ENCODE measurements at places on chromosomes 3 and 15.
A peak's percentile ranks its signal among the peaks of the same experiment; 100 is the strongest.

GRCh38 chr3:10437995-10438901 is 67.1 kb downstream of the ATP2B2 start:
- DNase-seq, result no peak

- DNase-seq, result no peak
These were observed 79.8 kb downstream of the ABHD5 start for GRCh38 chr3:43770426-43771103.

- no peak for DNase-seq
These were observed 194.4 kb downstream of the ARRDC4 start for GRCh38 chr15:98154863-98155262.

DNA sequence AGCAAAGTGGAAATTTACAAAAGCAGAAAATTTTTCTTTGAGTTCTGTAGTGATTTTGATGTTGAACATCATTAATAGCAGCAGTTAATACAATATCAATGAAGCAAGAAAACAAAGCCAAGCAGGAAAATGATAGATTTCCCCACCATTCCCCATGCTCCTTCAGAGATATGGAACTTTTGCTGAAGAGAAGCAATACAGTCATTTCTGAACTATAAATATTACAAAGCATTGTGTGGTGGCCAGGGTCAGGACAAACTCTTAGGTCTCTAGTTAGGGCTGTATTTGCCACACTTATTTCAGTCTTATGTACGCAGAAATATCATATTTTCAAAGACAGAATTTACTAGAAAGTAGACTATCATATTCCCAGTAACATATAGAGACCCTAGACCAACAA is 88.8 kb upstream of the P3H2 start:
- DNase-seq, result no peak

GRCh38 chr3:171744158-171744741 is 66.0 kb downstream of the PLD1 start:
- no peak for DNase-seq

DNA sequence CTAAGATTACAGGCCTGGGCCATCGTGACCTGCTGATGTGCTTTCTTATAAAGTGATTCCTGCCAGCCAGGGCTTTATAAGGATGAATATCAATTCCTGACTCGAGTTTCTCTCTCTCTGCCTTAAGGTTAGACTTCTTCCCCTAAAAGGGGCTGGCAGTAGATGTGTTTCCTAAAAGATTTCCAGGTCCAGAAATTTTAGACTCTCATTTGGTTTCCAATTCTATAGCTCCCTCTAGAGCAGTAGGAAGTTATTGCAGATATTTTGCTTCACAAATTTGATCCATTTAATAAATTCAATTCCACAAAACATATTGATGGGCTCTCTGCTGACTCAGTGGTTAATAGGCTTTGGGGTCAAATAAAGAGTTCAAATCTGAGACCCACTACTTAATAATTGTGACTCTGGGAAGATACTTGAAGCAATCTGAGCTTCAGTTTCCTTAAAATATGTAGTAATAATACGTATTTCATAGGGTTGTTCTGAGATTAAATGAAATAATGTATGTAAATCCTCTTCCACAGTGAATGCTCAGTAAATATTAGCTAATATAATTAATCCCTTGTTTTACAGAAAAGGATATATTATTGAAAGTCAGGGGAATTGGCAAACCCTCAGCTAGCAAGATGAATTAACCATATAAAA is 2.1 kb downstream of the TRIM69 start:
- DNase-seq, result peak; percentile 53

DNA sequence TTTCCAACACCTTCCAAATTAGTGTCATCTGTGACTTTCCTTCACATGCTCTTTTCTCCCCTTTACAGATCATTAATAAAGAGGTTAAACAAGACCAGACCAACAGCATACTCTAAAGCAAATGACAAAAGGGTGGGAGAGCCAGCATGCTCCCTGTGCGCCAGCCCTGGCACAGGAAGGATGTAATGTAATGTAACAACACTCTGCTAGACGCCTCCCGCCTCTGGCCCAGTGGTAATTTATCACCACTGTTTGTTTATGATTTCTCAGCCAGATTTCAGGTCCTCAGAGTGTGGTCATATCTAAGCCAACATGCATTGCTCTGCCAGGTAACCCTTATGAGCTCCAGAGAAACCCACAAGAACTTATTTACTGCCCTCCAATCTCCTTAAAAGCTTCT is 189.5 kb upstream of the WNT5A start:
- no peak for DNase-seq

- no peak for DNase-seq
These were observed 1.3 kb downstream of the ABHD2 start for GRCh38 chr15:89089316-89090230.

- DNase-seq, result no peak
These were observed 72.6 kb downstream of the CCNL1 start for GRCh38 chr3:157087373-157087772.

GRCh38 chr3:171994646-171995428 is 44.5 kb upstream of the FNDC3B start:
- DNase-seq, result no peak

DNA sequence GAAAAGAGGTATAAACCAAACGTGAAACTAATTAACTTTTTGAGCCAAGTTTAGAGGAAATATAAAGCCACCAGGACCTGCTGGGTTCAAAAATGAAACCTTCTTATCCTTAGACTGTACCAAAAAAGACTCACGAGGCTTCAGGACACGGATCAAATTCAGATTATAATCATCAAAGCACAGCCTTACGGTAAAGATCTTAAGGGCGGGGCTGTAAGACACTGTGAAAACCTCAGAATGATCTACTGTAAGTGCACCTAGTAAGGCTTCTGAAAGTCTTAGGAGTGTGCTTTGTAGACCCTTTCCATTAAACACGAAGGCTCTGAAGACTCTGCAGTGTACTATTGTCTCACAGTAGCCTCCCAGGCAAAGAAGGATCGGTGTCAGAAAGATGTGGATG is 26.8 kb downstream of the TARS3 start:
- DNase-seq, result no peak

GRCh38 chr3:3305841-3306240 is 126.3 kb upstream of the CRBN start:
- DNase-seq, result no peak

- no peak for DNase-seq
These were observed 9.9 kb downstream of the ARL6IP5 start for GRCh38 chr3:69094467-69095205.

- no peak for DNase-seq
These were observed 4.9 kb downstream of the BTD start for GRCh38 chr3:15606434-15606891.

DNA sequence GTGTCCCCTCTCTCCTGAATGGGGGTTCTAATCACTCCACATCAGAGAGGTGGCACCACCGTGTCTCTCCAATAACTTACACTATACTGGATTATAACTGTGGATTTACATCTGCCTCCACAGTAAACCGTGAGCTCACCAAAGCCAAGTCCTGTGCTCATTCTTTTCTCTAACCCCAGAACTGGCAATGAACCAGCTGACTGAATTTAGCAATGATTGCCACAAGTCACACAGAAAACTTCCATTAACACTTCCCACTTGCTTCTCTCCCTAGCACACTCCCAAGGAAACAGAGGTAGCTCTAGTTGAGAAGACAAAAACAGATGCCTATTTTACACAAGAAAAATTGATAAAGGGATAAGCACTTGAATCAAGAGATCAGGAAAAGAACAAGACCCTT is 361.3 kb downstream of the ULK4 start:
- DNase-seq, result no peak

GRCh38 chr3:158158969-158159368 is 49.1 kb downstream of the RSRC1 start:
- DNase-seq, result no peak

DNA sequence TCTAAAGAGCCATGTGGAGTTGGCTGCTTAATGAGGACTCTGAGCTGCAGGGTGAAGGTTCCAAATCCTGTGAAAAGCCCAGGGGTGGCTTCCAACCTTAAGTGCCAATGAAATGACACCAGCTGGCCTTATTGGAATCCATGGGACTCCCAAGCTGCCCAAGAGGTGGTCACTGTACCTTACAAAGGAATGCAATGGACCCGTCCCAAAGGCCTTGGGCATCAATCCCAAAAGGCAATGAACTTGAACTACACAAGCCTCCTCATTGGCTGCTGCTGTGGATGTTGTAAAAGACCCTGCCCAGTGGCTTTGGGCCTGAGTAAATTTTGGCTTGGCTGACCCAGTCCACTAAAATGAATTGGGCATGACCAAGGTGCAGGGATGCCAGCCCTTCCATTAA is 129.3 kb downstream of the WNT5A start:
- no peak for DNase-seq

GRCh38 chr3:192077795-192078497 is 617.0 kb downstream of the PYDC2 start:
- no peak for DNase-seq

- no peak for DNase-seq
These were observed 20.1 kb downstream of the DIPK2A start for GRCh38 chr3:143991713-143992112.

GRCh38 chr3:170709046-170709445 is 123.2 kb upstream of the SLC7A14 start:
- no peak for DNase-seq

DNA sequence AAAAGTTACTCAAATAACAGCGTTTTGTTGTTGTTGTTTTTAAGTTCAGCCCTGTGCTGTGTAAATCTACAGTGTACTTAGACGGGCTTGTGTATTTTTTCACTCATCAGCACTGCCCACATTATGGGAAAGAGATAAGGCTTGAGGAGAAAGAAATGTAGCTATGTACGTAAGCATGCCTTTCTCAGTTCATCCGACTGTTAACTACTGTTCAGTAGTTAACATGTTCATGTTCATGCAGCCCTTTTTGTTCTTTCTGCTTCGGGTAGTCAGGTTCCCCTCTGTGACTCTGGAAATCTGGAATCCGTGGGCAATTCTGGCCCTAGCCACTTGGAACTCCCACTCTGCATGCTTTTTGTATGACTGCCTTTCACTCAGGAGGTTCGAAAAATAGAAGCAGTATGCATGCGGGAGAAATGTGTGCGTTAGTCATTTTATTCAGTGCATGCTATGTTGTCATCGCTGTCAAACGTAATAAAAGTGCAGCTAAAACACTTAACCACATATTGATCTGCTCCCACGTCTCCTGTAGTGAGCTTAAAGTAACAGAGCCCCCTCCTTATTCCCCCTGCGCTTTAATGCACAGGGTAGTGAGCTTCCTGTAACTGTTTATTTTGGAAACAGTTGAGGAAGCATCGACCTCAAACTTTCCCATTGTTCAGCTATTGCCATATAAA is 283.1 kb upstream of the NR2F2 start:
- DNase-seq, result no peak

DNA sequence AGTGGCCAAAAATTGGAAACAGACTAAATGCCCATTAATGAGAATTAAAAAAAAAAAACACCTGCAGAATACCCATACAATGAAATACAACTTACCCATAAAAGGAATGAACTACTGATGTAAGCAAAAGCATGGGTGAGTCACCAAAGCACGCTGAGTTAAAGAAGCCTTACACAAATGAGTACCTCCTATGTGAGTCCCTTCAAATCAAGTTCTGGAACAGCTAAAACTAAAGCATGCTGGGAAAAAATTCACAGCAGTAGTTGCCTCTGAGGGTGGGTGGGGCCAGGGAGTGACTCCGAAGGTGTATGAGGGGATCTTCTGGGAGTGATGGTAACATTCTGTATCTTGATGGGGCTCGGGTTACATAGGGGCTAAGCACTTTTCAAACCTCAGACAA is 11.4 kb downstream of the MYO5C start:
- DNase-seq, result no peak

- DNase-seq, result peak; percentile 82
These were observed 33.7 kb upstream of the CD47 start for GRCh38 chr3:108124337-108125152.

- no peak for DNase-seq
These were observed 45.1 kb downstream of the CMTM7 start for GRCh38 chr3:32436816-32437189.

- peak; percentile 63 for DNase-seq
These were observed 2.8 kb downstream of the CLSTN2 start for GRCh38 chr3:139937674-139938279.

DNA sequence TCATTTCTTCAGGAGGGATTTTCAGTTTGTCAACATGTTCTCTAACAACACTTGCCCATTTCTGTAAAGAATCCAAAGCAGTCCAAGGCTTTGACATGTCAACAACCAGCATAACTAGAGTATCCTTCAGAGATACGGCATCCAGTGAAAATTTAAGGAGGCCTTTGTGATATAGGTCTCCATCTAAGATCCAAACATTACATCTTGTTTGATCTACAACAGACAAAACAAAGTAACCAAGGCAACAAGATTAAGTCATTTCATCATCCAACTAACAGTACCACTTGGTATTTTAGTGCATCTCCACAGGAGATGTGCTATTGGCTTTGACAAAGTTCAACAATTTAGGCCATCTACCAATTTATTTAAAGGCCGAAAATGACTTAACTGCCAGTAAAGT is 25.8 kb downstream of the DYNC1LI1 start:
- DNase-seq, result no peak

- DNase-seq, result no peak
These were observed 446.8 kb downstream of the CHL1 start for GRCh38 chr3:643376-643775.

DNA sequence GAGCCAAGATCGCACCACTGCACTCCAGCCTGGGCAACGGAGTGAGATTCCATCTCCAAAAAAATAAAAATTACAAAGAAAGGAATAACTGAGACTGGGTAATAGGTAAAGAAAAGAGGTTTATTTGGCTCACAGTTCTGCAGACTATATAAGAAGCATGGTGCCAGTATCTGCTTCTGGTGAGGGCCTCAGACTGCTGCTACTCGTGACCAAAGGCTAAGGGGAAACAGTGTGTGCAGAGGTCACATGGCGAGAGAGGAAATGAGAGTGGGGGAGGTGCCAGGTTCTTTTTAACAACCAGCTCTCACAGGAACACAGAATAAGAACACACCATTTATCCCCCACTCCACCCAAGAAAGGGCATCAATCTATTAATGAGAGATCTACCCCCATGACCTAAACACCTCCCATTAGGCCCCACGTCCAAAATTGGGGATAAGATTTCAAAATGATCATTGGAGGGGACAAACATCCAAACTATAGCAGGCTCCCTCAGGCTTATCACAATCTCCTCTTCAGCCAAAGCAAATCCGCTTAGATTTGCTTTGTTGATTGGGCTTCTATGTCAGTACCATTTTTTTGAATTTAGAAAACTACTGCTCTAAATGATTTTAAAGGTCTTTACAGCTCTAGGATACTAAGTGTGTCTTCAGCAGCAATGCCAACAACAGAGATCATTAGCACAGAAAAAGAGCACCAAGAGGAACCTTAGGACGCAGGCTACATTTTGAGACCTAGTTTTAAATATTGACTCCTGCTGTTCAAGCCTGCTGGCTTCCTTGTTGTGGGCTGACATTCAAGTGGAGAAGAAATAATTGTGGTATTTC is 84.2 kb upstream of the TBL1XR1 start:
- no peak for DNase-seq

GRCh38 chr15:51751697-51752683 is 593 bp downstream of the TMOD2 start:
- no peak for DNase-seq

- no peak for DNase-seq
These were observed 752.9 kb upstream of the ARPP21 start for GRCh38 chr3:34886443-34886842.

GRCh38 chr3:162597226-162597625 is 1100.6 kb downstream of the OTOL1 start:
- no peak for DNase-seq
